ENCODE measurements at places on chromosomes 16 and 17.

DNA sequence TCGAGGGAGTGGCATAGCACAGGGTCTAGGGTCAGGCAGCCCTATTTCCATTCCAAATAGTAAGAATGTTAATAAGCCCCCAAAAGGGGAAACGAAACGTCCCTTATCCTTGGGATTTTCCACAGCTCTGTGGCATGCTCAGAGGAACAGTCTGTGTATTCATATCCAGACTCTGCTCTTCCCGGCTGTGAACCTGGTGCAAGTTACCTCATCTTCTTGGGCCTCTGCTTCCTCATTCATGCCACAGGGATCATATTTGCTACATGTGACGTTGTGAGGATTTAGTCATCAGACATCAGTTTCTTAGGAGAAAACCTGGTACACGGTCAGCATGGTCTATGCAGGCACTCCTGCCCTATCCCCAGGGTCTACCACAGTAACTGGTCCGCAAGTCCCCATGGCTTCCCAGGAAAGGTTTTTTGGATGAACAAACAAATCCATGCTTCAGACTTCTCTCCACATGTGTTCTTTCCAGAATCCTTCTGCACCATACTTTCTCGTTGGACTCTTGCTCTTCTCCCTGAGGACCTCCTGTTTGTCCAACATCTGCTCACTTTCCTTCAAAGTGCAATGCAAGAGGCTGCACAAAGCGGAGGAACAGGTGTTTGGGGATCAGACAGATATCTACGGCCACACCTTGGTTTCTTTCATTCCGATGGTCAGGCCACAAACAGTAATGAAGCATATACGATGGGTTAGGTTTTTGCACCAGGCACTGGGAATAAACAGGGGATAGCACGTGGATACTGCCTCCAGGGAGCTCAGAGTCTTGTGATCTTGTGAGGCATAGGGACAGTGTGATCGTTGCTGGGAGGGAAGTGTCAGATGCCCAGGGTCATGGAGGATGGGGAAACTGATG, 17.7 kb downstream of the GLP2R start:
- DNase-seq: no peak

DNA sequence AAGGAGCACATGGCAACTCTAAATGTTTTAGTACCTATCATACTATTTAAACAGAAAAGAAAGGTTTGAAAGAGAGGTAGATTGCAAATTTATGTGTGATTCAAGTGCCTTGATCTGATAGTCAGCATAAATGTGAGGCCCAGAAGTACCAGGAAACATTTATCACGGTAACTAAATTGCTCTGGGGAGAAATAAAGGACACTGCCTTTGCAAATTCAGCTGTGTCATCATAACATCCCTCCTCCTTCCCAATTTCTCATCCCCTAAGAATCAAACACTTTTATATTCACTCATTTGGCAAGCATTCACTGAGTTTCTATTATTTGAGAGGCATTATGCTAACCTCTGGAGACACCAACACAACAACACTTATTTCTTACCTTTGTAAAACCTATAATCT, 563.4 kb upstream of the CA10 start:
- DNase-seq: no peak

DNA sequence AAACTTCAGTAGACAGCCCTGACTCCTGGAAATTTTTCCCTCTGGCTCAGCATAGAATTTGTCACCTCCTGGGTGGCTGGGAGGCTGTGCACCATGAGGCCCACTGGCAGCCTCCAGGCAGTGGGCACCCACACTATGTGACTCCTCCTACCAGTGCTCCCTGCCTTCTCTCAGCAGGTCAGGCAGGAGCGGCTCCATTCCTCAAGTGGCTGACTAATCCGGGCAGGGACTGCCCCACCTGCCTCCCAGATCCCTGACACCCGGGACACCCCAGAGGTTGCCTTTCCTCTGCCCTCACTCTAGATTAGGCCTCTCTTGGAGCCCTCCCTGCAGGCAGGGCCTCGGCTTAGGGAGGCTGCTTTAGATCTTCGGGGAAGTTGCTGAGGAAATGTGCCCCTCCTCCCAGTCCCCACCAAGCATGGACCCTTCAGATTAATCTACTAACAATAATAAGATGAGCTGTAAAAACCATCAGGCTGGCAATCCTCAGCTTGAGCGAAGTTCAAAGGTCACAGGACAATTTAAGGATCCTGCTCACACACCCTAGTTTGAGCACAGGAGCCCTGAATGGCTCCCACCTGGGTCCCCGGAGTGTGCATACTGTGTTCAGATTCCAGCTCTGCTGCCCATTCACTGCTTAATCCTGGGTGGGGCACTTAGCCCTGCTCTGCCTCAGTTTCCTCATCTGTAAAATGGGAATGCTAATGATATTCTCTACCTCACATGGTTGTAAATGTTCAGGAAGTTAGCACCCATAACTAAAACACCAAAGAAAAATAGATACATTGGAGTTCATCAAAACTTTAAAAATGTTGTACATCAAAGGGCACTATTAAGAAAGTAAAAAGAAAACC, 10.0 kb upstream of the MYCBPAP start:
- DNase-seq: no peak

- DNase-seq: no peak
Observed at GRCh38 chr16:88923450-88923849, 53.6 kb downstream of the CBFA2T3 start.
